SW480 (cell line): ENCODE measurements at places on chromosomes 12 and 14.

DNA sequence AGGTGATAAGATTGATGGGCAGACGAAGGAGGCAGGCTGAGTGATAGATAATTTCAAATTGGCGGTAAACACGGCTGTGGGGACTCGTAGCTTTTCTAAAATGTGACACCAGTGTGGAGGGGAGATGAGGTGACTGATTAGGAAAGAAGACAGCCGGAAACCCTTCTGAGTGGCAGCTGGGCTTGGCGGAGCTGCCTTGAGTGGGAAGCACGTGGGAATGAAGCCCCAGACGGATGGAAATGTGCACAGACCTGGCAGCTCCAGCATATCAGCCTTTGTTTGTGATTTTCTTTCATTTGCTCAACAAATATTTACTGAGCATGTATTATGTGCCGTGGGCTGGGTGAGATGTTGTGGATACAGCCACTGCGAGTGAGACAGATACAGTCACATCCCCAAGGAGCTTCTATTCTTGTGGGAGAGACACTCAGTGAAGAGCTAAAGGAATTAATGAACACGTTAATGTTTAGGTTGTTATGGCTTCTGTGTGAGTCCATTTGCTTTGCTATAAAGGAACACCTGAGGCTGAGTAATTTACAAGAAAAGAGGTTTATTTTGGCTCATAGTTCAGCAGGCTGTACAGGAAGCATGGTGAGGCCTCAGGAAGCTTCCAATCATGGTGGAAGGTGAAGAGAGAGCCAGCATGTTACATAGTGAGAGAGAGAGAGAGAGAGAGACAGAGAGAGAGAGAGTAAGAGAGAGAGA, 65.5 kb upstream of the LHX5 start:
- DNase-seq, result no peak

DNA sequence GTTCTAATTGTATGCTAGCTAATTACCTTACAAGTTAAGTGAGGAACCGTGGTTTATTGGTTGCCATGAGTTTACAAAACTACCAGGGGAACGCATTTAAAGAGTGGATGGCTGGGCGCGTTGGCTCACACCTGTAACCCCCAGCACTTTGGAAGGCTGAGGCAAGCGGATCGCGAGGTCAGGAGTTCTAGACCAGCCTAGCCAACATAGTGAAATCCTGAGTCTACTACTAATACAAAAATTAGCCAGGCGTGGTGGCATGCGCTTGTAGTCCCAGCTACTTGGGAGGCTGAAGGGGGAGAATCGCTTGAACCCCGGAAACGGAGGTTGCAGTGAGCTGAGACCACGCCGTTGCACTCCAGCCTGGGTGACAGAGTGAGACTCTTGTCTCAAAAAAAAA, 2.2 kb downstream of the EIF5 start:
- DNase-seq, result no peak

- no peak for DNase-seq
Measured at GRCh38 chr12:87136330-87136976, 880.3 kb upstream of the MGAT4C start.

- no peak for DNase-seq
Measured at GRCh38 chr12:93621986-93622385, 49.5 kb downstream of the SOCS2 start.

DNA sequence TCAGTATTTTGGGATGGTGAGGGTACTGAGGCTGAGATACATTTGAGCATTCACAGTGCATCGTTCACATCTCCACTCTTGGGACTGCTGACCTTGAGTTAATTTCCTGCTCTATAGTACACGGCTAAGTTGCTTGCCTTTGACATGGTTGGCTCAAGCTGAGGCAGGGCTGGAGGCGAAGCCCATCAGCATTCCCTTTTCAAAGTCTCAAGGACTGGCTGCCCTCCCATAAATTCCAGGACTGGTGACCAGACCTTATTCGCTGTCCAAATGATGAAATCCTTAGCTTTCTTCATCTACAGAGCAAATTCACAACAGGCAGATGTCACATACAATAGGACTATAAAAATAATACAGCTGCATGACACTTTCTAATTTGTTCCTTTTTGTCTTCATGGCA, 85.9 kb downstream of the SSPN start:
- DNase-seq, result no peak

GRCh38 chr14:86639146-86639545, 1109.2 kb downstream of the FLRT2 start:
- DNase-seq, result no peak
